ENCODE measurements at places on chromosomes 5 and 9.

- no peak for DNase-seq
Observed at GRCh38 chr5:163658702-163659567, 153.5 kb downstream of the MAT2B start.

DNA sequence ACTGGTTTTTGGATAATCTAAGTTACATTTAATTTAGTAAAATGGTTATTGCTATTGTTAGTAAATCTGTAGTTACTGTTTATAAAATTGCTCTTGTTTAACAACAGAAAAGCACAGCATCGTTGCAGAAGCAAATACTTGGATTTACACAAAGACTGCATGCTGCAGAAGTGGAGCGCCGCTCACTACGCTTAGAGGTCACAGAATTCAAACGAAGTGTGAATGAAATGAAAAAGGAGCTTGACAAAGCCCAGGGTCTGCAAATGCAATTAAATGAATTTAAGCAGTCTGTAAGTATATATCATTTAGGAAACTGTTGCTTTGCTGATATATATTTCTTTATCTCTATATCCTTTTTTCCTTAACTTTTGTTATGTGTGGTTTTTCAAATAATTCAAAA is 226.0 kb downstream of the CCDC171 start:
- no peak for DNase-seq

- no peak for DNase-seq
Observed at GRCh38 chr5:69512740-69513260, 20.2 kb downstream of the OCLN start.

DNA sequence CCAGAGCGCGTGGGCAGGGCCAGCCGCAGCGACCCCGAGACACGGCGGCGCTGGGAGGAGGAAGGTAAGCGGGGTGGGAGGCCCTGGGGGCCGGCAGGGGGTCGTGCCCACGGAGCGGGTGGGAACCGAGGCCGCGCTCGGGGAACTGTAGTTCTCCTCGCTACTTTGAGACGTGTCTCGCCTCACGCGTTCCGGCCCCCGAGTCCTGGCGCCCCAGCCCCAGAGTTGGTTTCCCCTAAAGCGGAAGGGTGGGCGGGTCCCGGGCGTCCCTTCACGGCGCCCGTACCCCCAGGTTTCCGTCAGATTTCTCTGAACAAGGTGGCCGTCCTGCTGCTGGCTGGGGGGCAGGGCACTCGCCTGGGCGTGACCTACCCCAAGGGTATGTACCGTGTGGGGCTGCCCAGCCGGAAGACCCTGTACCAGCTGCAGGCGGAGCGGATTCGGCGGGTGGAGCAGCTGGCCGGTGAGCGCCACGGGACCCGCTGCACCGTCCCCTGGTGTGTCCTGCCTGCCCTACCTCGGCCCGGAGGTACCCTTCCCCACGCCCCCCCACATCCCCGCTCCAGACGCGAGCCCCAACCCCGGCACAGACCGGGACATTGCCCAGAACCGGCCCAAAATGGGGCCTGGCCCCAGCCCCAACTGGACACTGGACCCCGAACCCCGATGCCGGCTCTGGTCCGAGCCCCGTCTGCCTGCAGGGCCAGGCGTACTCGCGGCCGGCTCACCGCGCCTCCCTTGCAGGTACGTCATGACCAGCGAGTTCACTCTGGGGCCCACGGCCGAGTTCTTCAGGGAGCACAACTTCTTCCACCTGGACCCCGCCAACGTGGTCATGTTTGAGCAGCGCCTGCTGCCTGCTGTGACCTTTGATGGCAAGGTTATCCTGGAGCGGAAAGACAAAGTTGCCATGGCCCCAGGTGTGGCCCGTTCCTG is 709 bp downstream of the UAP1L1 start:
- no peak for DNase-seq

Measured in hematopoietic multipotent progenitor cell treated with erythropoietin and hydrocortisone succinate and interleukin-3 and kit ligand, for 8 days (in vitro differentiated cells).